CD4-positive, alpha-beta memory T cell (primary cell): ENCODE measurements at places on chromosomes 6 and 20.
A peak's percentile ranks its signal among the peaks of the same experiment; 100 is the strongest.

DNA sequence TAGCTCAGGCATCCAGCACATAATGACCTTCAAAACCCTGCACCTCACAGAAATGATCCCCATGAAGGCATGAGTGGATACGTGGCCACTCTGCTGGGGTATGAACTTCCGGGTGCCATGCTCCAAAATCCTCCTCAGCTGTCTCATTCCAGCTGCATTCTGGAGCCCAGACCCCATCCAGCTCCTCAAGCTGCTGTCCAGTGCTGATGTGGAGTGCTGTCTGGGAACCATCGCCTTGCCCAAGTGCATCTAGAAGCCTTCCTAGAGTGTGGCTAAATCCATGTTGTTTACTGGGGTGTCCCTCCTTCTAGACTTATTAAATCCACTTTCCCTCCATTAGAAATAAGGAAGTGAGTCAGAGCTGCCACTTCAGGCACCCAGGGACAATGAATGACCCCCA, 130.8 kb upstream of the PTPRT start:
- H3K4me3 ChIP-seq, result no peak overlapping the region
- H3K27me3 ChIP-seq, result no peaks in the 10 kb centered on the region
- H3K27ac ChIP-seq, result no peak overlapping the region
- no peaks in the 10 kb centered on the region for H3K36me3 ChIP-seq

DNA sequence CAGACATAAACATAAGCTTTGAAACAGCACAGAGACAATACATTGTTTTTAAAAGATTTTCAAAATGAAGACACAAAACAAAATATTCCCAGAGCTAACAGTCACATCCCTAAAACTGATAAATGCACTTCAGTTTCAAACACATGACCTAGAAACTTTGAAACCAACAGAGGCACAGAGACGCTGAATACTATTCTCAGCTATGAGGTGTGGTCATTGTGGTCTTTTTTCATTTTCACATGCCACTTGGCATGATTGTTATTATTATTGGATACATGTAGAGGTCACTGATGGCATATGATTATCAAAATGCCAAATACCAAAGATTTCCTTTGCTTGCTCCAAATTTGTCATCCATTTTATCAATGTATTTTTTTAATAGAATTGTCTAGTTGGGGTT, 306.9 kb downstream of the QKI start:
- no peaks in the 10 kb centered on the region for H3K27me3 ChIP-seq
- DNase-seq, result no peak
- H3K4me1 ChIP-seq, result no peaks in the 10 kb centered on the region
- H3K27ac ChIP-seq, result no peak overlapping the region

DNA sequence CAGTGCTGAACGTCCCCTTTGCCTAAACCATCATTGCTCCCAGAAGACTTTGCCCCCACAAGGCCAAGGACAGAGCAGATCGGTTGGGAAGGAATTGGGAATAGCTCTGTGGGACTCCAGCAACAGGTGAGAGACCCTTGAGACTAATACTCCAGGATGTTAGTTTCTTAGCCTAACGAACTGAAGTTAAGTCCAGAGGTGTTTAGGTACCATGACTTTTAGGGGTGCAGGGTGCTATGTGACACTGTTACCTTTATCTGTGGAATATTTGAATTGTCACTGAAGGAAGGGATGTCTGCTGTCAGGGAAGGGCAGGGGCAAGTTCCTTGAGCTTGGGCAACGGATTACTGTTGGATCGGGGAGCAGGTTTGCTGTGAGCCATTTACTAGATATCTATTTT, 1.9 kb downstream of the BLCAP start:
- H3K4me1 ChIP-seq, result peaks cover 38% of the 10 kb centered on the region
- H3K36me3 ChIP-seq, result no peaks in the 10 kb centered on the region
- H3K27me3 ChIP-seq, result no peaks in the 10 kb centered on the region
- no peak overlapping the region for H3K4me3 ChIP-seq
- no peak for DNase-seq

DNA sequence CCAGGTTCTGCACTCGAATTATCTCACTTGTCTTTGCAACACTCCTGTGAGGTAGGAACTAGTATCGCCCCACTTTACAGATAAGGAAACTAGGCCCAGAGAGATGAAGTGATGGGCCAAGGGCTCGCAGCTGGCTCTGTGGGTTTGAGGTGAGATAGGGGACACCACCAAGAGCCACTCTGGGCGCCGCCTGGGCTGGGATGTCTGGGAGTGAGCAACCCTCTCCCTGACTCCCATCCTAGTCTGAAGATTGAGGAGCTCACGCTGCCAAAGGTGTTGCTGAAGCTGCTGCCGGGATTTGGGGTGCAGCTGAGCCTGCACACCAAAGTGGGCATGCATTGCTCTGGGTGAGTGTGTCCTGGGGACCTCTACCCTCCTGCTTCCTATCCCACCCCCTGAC, 5.4 kb downstream of the BPIFB3 start:
- DNase-seq, result no peak
- no peak overlapping the region for H3K27ac ChIP-seq
- H3K4me1 ChIP-seq, result no peaks in the 10 kb centered on the region
- H3K36me3 ChIP-seq, result no peaks in the 10 kb centered on the region
- H3K27me3 ChIP-seq, result no peaks in the 10 kb centered on the region

- no peaks in the 10 kb centered on the region for H3K36me3 ChIP-seq
- no peak overlapping the region for H3K4me3 ChIP-seq
- H3K27me3 ChIP-seq, result no peaks in the 10 kb centered on the region
- no peak for DNase-seq
- no peak overlapping the region for H3K27ac ChIP-seq
These were observed 111.8 kb upstream of the ZFP64 start for GRCh38 chr20:52303281-52303950.

- H3K36me3 ChIP-seq, result no peaks in the 10 kb centered on the region
- no peak overlapping the region for H3K27ac ChIP-seq
- H3K4me3 ChIP-seq, result no peak overlapping the region
- H3K27me3 ChIP-seq, result no peaks in the 10 kb centered on the region
- H3K4me1 ChIP-seq, result no peaks in the 10 kb centered on the region
- no peak for DNase-seq
These were observed 319.2 kb upstream of the PLN start for GRCh38 chr6:118228886-118229285.

DNA sequence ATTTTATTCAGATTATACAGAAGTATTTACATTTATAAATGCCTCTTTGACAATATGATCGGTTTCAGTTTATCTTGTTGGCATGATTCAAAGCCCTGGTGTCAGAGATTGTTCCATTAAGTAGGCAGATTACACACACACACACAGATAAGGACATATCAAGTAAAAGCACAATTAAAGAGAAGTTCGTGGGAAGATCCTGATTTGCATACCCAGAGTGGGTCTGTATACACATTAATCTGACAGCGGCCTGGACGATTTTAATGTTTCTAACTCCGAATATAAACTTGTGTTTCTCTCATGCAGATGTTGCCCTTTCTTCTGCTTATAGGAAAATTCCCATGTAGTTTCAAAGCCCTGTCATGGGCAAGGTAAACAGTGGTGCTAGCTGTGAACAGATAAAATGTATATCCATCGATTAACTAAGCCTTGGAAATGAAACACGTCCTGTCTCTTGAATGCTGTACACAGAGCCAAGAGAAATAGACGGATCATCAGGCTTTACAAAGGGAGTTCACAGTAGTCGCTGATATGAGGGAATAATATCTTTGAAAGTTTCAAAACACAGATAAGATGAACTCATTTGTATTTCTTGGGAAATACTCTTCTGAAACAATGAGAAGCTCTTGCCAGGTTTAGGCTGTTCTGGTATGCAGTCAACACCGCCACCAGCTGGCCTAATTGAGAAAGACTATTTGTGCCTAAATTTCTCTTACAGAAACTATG, 108.2 kb upstream of the GMDS start:
- no peak overlapping the region for H3K4me3 ChIP-seq
- DNase-seq, result peak; percentile 29
- H3K27ac ChIP-seq, result no peak overlapping the region
- H3K27me3 ChIP-seq, result no peaks in the 10 kb centered on the region
- no peaks in the 10 kb centered on the region for H3K36me3 ChIP-seq

DNA sequence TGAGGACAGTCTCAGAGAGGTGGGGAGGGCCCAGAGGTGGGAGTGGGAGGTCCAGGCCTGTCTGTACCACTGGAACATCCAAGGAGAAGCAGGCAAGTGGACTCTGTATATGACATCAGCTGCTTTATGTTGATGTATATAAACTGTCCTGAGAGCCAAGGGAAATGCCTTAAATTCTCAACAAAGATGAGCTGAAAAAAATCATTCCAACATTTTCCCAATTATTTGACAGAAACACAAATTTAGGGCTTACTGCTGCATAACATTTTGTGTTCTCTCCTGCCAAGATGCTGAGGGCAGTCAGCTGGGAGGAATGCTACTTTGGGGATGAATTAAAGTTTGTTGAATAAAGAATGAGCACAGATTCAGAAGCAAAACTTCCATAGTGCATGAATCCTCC, 52.8 kb downstream of the FOXC1 start:
- DNase-seq, result no peak
- no peak overlapping the region for H3K27ac ChIP-seq

- no peaks in the 10 kb centered on the region for H3K27me3 ChIP-seq
- peaks cover 5% of the 10 kb centered on the region for H3K4me1 ChIP-seq
- no peak overlapping the region for H3K27ac ChIP-seq
- H3K4me3 ChIP-seq, result no peak overlapping the region
These were observed 27.7 kb upstream of the PNPLA1 start for GRCh38 chr6:36242161-36242560.

DNA sequence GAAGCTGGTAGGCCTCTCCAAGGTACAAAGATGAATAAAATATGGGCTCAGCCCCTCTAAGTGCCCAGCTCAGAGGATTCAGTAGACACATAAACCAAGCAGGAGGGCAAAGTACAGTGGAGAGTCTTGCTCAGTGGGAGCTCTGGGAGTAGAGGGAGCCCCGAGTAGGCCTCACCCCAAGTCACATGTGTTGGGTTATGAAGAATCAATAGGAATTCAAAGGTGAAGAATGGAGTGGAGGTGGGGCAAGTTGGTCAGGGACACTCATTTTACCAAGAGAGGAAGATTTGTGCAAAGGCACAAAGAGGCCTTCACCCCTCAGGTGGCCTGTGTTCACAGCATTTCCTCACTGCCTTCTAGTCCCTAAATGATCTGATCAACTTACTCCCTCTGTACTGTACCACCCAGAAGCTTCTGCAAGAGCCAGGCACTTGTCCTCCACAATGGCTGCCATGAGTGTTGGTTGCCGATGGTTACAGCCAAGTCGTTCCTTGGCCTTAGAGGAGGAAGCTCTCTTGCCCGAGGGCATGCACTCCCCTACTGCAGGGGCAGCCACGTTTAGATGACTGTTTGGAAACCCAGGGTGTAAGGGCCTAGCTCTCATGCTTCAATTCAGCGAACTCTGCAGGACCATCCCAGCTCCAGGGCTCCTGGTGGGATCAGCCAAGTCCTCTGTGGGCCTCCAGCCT, 6.7 kb upstream of the CDKN1A start:
- H3K4me3 ChIP-seq, result no peak overlapping the region
- H3K27ac ChIP-seq, result no peak overlapping the region
- H3K36me3 ChIP-seq, result no peaks in the 10 kb centered on the region
- H3K27me3 ChIP-seq, result no peaks in the 10 kb centered on the region
- H3K4me1 ChIP-seq, result no peaks in the 10 kb centered on the region
- no peak for DNase-seq

DNA sequence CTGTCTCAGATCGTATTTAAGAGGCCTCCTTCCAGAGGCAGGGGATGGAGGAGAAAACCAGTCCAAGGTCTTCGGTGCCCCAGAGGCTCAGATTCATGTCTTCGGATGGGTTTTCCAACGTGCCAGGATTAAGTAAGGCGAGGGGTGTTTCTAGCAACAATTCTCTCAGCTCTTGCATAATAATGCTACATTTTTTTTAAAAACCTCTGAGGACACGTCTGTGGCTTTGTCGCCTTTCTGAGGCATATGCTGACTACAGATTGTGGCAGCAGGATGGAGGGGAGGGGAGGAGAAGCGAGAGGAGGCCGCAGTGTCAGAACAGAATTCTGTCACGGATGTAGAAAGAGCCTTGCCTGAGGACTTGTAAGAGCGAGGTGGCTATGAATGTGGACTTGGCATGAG, 17.7 kb upstream of the CCDC167 start:
- peaks cover 88% of the 10 kb centered on the region for H3K4me1 ChIP-seq
- no peaks in the 10 kb centered on the region for H3K27me3 ChIP-seq
- peak overlapping the region; percentile 49 for H3K4me3 ChIP-seq
- DNase-seq, result peak; percentile 86
- H3K27ac ChIP-seq, result peak overlapping the region; percentile 99

GRCh38 chr6:39947611-39948068, 13.4 kb upstream of the MOCS1 start:
- H3K4me3 ChIP-seq, result no peak overlapping the region
- H3K27ac ChIP-seq, result no peak overlapping the region
- DNase-seq, result no peak
- no peaks in the 10 kb centered on the region for H3K27me3 ChIP-seq
